ENCODE measurements at places on chromosomes 13 and 19.

GRCh38 chr13:102548811-102549210, 48.0 kb upstream of the TPP2 start:
- no peak for DNase-seq

DNA sequence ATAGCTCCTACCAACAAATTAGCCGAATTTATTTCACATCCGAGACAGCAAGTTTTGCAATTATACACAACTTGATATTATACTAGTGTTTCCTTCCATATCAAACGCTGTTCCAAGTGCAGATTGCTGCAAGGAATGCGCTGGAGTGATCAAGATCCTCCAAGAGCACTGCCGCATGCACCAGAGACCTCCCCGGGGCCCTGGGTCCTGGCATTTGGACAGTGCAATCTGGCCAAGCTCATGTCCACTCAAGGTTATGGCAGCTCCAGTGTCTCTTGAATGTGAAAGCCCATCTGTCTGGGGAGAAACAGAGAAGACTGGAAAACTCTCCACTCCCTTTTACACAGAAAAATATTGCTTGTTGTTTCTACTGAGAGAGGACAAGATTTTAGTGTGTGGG, 111.9 kb downstream of the HSPH1 start:
- DNase-seq = no peak

GRCh38 chr13:36362251-36362650, 16.1 kb upstream of the SPART start:
- no peak for DNase-seq

DNA sequence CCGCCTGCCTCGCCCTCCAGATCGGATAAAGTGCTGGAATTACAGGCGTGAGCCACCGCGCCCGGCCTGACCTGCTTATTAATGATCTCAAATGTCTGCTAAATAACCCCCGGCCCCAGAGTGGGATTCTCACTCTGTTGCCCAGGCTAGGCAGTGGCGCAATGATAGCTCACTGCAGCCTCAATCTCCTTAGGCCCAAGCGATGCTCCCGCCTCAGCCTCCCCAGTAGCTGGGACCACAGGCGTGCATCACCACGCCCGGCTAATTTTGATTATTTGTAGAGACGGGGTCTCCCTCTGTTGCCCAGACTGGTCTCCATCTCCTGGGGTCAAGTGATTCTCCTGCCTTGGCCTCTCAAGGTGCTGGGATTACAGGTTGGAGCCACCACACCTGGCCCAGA, 626 bp upstream of the ATP5F1D start:
- DNase-seq = no peak

- no peak for DNase-seq
Observed at GRCh38 chr19:39566064-39566463, 26.1 kb upstream of the EID2 start.

GRCh38 chr19:33631609-33631973, 9.8 kb downstream of the CHST8 start:
- no peak for DNase-seq

DNA sequence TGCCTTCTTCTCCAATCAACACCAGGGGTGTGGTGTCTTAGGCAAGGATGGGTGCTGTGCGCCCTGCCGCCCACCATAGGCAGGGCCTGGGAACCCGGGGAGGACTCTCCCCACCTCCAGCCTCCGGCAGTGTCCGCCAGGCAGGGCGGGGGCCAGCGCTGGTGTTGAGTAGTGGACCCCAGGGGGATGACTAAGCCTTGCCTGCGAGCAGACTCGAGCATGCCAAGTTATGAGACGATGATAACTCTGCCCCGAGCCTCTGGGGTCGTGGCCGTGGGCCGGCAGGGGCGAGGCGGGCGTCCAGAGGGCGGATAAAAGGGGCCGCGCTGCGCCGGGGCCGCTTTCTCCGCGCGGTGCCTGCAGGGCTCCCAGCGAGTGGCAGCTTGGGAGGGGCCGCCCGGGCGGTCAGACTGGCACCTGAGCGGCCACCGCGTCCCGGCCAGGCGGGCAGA, at the start of gene MEDAG:
MEDAG (plus strand) TSS at position 340 of the 452 bp plus-strand sequence. CDS start 245 bp downstream, outside the sequence.
- no peak for DNase-seq

DNA sequence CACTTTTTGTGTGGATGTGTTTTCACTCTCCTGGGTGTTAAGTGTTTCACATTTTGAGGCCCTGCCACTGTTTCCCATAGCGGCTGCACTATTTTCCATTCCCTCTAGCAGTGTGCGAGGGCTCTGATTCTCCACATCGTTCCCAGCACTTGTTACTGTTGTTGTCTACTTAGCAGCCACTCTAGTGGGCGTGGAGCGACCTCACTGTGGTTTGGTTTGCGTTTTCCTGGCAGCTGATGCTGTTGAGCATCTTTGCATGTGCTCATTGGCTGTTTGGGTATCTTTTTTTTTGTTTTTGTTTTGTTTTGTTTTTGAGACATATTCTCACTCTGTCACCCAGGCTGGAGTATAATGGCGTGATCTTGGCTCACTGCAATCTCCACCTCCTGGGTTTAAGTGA, 14.4 kb downstream of the NAXD start:
- DNase-seq = peak; percentile 67

- peak; percentile 28 for DNase-seq
Observed at GRCh38 chr19:1047696-1048147, 7.8 kb downstream of the ABCA7 start.

- DNase-seq = no peak
Observed at GRCh38 chr13:23620613-23621315, 50.6 kb downstream of the TNFRSF19 start.

DNA sequence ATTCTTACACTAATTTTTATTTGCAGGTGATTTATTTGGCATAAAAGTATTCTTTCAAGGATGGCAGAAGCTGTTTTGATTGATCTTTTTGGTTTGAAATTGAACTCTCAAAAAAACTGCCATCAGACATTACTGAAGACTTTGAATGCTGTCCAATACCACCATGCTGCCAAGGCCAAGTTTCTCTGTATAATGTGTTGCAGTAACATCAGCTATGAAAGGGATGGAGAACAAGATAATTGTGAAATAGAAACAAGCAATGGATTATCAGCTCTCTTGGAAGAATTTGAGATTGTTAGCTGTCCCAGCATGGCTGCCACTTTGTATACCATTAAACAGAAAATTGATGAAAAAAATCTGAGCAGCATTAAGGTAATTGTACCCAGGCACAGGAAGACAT, 1.2 kb downstream of the LACC1 start:
- no peak for DNase-seq

DNA sequence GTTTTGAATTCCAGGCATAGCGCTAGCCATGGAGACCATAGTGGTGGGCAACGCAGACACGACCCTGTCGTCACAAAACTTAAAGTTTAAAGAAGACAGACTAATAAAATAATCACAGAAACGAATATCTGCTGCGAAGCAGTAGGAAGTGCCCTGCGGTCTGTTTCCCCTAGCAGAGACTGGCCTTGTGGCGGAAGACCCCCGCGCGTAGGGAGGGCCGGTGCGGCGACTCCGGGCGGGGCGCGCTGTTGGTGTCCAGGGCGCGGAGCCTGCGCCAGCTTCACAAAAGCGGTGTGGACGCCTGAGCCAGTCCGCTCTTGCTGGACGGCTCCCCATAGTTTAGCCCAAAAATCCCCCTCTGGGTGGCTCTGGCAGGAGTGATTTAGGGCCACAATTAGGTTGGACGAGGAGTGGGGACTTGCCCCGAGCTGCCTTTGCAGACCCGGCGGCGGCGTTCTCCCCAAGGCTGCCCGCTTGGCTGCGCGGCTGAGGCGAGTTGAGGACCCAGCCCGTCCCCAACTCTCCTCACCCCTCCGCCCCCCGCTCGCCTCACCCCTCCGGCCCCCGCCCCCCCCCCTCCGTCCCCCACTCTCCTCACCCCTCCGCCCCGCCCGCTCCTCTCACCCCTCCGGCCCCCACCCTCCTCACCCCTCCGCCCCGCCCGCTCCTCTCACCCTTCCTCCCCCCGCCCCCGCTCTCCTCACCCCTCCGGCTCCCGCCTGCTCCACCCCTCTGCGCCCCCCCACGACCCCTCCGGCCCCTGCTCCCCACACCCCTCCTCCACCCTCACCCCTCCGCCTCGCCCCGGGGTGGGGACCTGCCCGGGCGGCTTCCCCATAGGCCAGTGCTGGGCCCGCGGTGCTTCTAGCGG, 14.2 kb upstream of the LATS2 start:
- DNase-seq = peak; percentile 47

DNA sequence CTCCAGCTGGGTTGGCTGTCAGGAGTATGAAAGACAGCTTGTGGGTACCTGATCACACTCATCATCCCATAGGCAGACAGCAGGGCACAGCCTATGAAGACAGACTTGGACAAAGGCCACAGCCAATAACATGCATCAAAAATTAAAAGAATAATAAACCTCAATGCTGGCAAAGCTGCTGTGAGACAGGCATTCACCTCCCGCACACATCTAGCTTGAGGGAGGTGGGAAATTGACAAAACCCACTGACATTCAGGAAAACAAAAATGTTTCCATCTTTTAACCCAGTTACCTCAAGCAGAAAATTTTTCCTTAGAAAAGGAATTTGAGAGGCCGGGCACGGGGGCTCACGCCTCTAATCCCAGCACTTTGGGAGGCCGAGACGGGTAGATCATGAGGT, 14.4 kb downstream of the IL12RB1 start:
- no peak for DNase-seq

- DNase-seq = no peak
Observed at GRCh38 chr19:44817725-44818465, 9.0 kb downstream of the BCAM start.

- DNase-seq = no peak
Observed at GRCh38 chr13:31913459-31913858, 118.1 kb upstream of the FRY start.

- DNase-seq = peak; percentile 94
Observed at GRCh38 chr19:20167020-20167644, at the start of gene ZNF486. ZNF486 (plus strand) TSS chr19:20167214; CDS start chr19:20167331, 117 bp downstream.

DNA sequence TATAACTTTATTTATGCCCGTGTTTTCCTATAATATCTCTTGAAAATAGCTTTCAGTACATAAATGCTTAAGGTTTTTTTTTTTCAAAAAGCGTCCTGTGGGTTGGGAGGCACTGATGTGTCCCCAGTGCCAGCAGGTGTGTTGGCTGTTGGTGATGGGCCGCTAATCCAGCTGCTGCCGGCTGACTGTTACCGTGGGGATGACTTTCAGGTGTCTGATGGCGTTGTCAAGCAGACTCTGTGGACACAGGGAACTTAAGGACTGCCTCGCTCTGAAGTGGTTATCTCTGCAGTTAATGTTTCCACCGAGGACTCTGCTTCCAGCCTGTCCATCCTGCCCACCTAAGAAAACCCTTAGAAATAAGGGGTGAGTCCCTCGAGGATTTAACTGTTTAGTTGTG, 94.5 kb downstream of the ANKRD10 start:
- no peak for DNase-seq

- DNase-seq = no peak
Observed at GRCh38 chr19:50361290-50362029, 4.0 kb downstream of the NAPSA start.

DNA sequence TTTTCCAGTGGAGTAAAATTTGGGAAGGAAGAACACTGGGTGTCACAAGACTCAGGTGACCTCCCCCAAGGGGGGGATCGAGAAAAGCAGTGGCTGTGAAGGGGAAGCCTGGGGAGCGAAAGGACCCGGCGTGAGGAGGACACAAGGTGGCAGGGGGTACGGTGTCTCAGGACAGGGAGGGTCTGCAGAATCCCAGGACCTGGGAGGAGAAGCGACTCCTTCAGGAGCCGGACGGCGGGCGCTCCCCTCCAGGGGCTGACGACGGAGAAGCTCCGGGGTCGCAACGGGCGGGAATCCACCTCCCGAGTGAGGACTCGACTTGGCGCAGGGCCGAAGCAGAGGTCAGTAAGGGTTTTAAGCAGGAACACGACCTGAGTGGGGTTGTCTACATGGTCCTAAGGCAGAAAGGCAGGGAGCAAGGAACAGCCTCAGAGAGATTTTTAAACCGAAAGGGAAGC, 529 bp downstream of the ZNF836 start:
- peak; percentile 24 for DNase-seq

GRCh38 chr13:99063952-99064351, 86.1 kb upstream of the DOCK9 start:
- DNase-seq = no peak

GRCh38 chr13:113939944-113940297, 34.0 kb downstream of the C13orf46 start:
- DNase-seq = no peak

DNA sequence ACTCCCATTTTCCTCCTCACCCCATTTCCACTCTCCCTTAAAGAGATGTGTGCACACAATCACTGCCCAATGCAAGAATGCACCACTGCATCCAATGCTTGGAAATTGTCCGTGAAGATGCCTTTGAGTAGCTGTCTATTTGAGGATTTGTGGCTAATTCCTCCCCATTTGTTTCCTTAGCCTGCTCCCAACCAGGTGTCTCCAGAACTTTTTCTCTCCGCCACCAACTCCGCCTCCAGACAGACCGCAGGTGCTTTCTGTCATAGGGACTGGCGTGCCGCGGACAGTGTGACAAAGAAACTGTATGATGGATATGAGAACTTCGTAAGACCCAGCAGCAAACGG, 461 bp upstream of the TM9SF2 start:
- DNase-seq = no peak

DNA sequence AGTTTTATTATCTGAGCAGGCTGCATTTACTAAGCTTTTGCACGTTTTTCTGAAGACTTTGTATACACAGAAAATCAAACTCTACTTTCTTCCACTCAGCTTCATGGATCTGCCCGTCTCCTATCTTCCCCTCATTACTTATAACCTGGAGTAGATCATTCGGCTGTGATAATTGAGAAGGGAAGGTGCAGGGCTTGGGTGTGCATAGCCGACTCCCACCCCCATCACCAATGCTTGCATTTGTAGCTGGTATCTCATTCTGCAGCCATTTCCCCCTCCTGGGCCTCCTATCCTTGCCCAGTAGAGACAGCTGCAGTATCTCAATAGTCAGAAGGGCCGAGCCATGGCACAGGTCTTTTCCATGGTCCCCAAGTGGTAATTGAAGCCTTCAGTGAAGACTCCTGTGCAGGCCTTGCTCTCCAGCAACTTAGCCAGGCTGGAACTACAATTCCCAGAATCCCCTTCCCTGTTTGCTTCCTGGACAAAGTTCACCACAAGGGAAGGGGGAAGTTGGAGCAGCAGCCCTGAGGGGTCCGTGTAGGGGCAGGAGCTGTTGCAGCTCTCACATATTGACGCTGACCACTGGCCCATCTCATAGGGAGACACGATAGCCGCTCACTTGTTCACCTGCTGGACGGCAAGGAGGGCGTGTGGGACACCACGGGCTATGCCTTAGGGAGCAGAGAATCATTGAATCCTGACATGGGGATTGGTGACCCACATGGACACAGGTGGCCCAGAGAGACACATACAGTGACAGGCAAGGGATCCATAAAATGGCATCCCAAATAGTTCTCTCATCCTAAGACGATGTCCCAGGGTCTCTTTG, 2.1 kb upstream of the SIGLEC8 start:
- DNase-seq = no peak

DNA sequence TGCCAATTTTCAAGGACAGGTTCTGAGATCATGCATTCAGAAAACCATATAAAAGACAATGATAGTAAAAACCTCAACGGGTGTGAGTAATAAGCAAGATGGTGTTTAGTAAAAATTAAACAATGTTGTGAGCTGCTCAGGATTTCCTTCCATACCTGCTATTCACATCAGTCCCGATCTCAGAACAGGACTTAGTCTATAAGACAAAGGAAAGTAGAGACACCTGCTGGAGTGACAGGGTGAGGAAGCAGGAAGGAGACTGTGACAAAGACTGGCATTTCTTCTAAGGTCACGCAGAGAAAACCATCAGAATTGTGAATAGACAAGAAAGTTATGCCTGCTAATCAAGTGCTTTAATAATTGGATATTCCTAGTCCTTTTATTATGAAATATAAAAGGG, 648.0 kb downstream of the DACH1 start:
- no peak for DNase-seq
